ENCODE measurements at places on chromosomes 7 and 10. TPM values are rescaled to one million over a fixed set of nuclear protein-coding genes. Genes with fewer than 3 reads are reported as not detected.
A peak's percentile ranks its signal among the peaks of the same experiment; 100 is the strongest.

HIBADH gene
- 21.5 TPM for total RNA-seq

TMEM213 gene
- total RNA-seq: not detected

TFEC gene
- total RNA-seq: 1.6 TPM

MAGI2 gene
- total RNA-seq: 5.5 TPM

HPSE2 gene
- total RNA-seq: 0.48 TPM

TMEM270 gene
- not detected for total RNA-seq

HOXA5 gene
- 7.4 TPM for total RNA-seq

IL2RA gene
- 0.70 TPM for total RNA-seq

LHPP gene
- total RNA-seq: 41.1 TPM

GRCh38 chr10:130459851-130460490, 323.8 kb downstream of the GLRX3 start:
- H3K27ac ChIP-seq: no peak overlapping the region
- no peak overlapping the region for H3K4me3 ChIP-seq
- no peaks in the 10 kb centered on the region for H3K36me3 ChIP-seq
- H3K27me3 ChIP-seq: peaks cover 3% of the 10 kb centered on the region
- no peaks in the 10 kb centered on the region for H3K4me1 ChIP-seq

DNA sequence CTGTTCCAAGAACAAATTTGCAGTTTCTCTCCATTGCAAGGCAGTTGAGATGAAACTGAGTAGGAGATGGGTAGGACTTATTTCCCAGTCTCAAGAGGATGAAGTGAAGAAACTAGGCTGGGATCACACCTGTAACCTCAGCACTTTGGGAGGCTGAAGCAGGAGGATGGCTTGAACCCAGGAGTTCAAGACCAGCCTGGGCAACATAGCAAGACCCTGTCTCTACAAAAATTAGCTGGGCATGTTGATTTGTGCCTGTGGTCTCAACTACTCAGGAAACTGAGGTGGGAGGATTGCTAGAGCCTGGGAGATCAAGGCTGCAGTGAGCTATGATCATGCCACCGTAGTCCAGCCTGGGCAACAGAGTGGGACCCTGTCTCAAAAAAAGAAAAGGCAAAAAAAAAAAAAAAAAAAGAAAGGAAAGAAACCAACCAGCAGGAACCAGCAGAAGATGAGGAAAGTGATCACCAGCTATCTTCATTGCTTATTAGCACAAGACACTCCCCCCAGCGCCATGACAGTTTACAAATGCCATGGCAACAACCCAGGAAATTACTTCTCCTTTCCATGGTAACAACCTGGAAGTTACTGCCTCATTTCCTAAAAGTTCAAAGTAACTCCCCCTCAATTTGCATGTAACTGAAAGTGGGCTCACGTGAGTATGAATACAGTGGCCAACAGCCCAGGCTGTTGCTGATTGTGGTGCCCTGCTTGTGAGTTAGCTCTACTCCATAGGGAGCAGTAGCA, 18.3 kb upstream of the ST8SIA6 start:
- no peak overlapping the region for H3K27ac ChIP-seq
- H3K4me1 ChIP-seq: no peaks in the 10 kb centered on the region
- no peak overlapping the region for H3K4me3 ChIP-seq
- H3K36me3 ChIP-seq: no peaks in the 10 kb centered on the region
- no peaks in the 10 kb centered on the region for H3K27me3 ChIP-seq

GRCh38 chr10:100744136-100744986, 1.0 kb upstream of the PAX2 start:
- no peak overlapping the region for H3K27ac ChIP-seq
- H3K36me3 ChIP-seq: no peaks in the 10 kb centered on the region
- H3K4me1 ChIP-seq: peaks cover 42% of the 10 kb centered on the region
- peaks cover 95% of the 10 kb centered on the region for H3K27me3 ChIP-seq
- DNase-seq: no peak

GRCh38 chr10:89391907-89392756, at the start of gene IFIT1:
Gene IFIT1 (plus strand): TSS chr10:89392623. CDS start chr10:89392713, 90 bp downstream.
- H3K36me3 ChIP-seq: no peaks in the 10 kb centered on the region
- DNase-seq: no peak
- peaks cover 7% of the 10 kb centered on the region for H3K4me1 ChIP-seq

DNA sequence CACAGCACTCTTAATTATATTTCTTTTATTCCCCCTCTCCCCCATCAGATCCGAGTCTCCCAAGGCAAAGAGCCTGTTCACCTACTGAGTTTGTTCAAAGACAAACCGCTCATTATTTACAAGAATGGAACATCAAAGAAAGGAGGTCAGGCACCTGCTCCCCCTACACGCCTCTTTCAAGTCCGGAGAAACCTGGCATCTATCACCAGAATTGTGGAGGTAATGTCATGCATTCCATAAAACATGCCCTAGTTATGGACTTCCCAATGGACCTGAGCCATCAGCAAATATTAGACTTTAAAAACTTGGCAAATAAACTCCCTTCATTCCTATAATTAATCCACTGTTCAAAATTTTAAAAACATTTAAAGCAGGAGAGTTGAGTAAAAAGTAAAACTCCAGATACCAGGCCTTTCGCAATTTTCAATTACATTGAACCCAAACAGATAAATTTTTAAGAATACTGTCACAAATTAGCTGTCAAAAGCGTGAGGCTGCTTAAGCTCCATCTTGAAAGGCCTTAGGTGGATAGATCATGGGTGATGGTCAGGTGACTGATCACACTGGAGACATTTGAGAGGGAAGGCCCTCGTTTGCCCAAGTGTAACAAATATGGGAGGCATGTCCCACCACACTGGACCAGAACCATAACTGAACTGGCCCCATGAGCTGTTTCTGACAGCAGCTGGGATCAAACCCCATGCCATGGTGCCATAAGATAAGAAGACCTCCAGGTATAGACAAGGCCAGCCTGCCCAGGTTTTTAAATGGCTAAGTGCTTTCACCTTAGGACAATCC, 46.9 kb upstream of the ARL4A start:
- no peaks in the 10 kb centered on the region for H3K27me3 ChIP-seq
- peaks cover 23% of the 10 kb centered on the region for H3K4me1 ChIP-seq
- H3K27ac ChIP-seq: no peak overlapping the region
- no peak overlapping the region for H3K4me3 ChIP-seq
- H3K36me3 ChIP-seq: peaks cover 30% of the 10 kb centered on the region

GRCh38 chr10:117165538-117166417, 27.7 kb upstream of the VAX1 start:
- peak overlapping the region; percentile 18 for H3K4me3 ChIP-seq
- peaks cover 38% of the 10 kb centered on the region for H3K4me1 ChIP-seq
- DNase-seq: no peak
- no peaks in the 10 kb centered on the region for H3K36me3 ChIP-seq
- peaks cover 100% of the 10 kb centered on the region for H3K27me3 ChIP-seq
- H3K27ac ChIP-seq: no peak overlapping the region

GRCh38 chr7:8217200-8218068, 44.5 kb downstream of the ICA1 start:
- H3K27me3 ChIP-seq: no peaks in the 10 kb centered on the region
- H3K4me1 ChIP-seq: no peaks in the 10 kb centered on the region
- no peak overlapping the region for H3K4me3 ChIP-seq
- no peak for DNase-seq
- H3K27ac ChIP-seq: no peak overlapping the region
- H3K36me3 ChIP-seq: no peaks in the 10 kb centered on the region

DNA sequence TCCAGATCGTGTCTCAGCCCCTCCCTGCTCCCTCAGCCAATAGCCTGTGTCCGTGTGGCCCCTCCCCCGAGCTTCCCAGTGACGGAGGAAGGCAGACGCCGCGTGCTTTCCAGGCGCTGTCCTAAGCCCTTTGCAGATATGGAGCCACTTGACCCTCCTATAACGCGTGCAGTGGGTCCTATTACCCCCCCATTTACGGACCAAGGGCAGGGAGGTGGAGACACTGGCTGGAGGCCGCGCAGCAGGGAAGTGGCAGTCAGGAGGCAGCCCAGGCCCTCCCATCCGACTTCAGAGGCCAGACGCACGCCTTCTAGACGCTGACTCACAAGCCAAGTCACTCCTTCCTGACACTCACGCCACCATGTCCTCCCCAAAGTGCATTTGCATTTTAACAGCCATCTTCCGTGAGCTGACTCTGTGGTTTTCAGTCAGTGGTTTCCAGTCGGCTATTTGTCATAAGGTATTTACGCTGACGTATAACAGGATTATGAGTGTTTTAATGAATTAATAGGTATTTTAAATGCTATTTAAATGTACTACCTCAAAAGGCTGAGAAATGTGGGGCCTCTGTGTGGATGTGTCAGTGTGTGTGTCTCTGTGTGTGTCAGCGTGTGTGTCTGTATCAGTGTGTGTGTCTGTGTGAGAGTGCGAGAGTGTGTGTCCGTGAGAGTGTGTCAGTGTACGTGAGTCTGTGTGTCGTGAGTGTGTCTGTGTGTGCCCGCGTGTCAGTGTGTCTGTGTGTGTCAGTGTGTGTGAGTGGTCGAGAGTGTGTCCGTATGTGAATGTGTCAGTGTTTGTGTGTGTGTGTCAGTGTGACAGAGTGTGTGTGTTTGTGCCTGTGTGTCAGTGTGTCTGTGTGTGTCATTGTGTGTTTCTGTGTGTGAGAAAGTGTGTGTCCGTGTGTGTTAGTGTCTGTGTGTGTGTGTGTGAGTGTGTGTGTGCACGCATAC, 92.0 kb upstream of the INSIG1 start:
- DNase-seq: peak; percentile 75
- no peaks in the 10 kb centered on the region for H3K4me1 ChIP-seq
- H3K27ac ChIP-seq: peak overlapping the region; percentile 90
- H3K4me3 ChIP-seq: no peak overlapping the region
- no peaks in the 10 kb centered on the region for H3K36me3 ChIP-seq
- no peaks in the 10 kb centered on the region for H3K27me3 ChIP-seq

DNA sequence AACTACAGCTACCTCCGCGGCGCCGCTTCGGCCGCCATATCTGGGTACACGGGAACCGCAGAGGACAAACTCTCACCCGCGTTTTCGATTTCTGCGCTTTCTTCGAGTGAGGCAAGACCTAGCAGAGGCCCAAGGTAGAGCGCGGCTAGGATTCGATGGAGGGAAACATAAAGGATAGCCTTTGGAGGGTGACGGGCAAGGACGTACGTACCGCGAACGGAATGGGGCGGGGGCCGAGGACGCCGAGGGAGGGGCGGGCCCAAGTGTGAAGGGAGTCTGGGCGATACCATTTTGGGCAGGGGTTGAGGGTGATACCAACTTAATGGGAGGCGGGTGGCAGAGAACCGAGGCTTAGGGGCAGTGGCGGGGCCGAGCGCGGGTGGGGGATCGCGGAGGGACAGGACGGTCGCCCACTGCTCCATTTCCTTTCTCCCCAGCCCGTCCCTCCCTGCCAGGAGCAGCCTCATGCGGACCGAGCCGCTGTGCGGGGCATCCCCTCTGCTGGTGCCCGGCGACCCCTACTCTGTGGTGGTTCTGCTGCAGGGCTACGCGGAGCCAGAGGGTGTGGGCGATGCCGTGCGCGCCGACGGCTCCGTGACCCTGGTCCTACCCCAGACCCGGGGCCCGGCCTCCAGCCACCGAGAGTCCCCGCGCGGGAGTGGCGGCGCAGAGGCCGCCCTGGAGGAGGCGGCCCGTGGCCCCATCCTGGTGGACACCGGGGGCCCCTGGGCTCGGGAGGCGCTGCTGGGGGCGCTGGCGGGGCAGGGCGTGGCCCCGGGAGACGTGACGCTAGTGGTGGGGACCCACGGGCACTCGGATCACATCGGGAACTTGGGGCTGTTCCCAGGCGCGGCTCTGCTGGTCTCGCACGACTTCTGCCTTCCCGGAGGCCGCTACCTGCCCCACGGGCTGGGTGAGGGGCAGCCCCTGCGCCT, at the start of gene MBLAC1:
MBLAC1 (plus strand) TSS at position 37 of the 935 bp plus-strand sequence; CDS start at position 466, 429 bp downstream.
- DNase-seq: peak; percentile 53
- H3K27me3 ChIP-seq: no peaks in the 10 kb centered on the region
- peaks cover 16% of the 10 kb centered on the region for H3K36me3 ChIP-seq

- no peaks in the 10 kb centered on the region for H3K27me3 ChIP-seq
- H3K4me3 ChIP-seq: no peak overlapping the region
- H3K27ac ChIP-seq: no peak overlapping the region
- H3K4me1 ChIP-seq: no peaks in the 10 kb centered on the region
These were observed 723.4 kb downstream of the PARD3 start for GRCh38 chr10:34091635-34092195.

DNA sequence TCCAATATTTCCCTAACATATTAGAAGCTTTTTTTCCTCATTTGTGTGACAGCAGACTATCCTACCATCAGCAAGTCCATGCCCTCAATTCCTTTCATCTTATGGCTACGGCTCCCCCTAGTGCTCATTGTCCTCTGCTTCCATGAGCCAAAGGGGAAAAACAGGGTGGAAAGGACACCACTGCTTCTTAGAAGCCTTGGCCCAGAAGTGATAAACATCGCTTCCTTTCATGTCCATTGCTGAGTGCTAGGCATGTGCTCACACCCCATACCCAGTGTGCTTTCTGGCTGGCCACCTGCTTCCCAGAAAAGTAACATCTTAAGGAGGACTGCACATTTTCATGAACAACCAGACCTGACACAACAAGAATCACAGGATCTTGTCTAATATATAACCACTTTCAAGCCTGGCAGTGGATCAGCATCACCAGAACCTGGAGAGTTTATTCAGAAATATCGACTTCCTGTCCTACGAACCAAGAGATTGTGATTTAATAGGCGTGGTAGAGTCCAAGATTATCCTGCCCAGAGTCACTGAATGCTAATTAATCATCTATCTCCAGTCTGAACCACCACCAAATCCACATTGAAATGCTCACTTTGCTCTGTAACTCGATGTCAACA, 650.5 kb upstream of the SORCS1 start:
- DNase-seq: no peak
- H3K27ac ChIP-seq: no peak overlapping the region

DNA sequence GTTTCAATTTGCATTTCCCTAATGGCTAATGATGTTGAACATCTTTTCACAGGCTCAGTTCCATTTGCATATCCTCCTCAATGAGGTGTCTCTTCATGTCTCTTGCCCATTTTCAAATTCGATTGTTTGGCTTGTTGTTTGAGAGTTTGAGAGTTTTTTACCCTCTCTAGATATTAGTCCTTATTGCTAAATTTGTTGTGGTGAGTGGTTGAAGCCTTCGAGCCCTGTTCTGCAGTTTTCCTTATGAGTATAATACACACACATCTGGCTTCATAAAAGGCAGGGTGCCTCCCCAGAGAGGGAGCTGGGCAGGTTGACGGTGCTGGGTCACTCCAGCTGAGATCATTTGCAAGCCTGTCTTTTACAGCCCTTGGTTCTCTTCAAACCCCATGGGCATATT, 65.1 kb downstream of the RGS10 start:
- DNase-seq: no peak
- no peaks in the 10 kb centered on the region for H3K36me3 ChIP-seq
- no peak overlapping the region for H3K4me3 ChIP-seq

- H3K4me3 ChIP-seq: no peak overlapping the region
- no peaks in the 10 kb centered on the region for H3K36me3 ChIP-seq
- no peaks in the 10 kb centered on the region for H3K4me1 ChIP-seq
- no peak overlapping the region for H3K27ac ChIP-seq
- H3K27me3 ChIP-seq: no peaks in the 10 kb centered on the region
- no peak for DNase-seq
These were observed 37.2 kb upstream of the TMEM273 start for GRCh38 chr10:49225218-49225876.

GRCh38 chr7:42315631-42316030, 78.6 kb upstream of the GLI3 start:
- DNase-seq: no peak
- no peaks in the 10 kb centered on the region for H3K4me1 ChIP-seq
- no peaks in the 10 kb centered on the region for H3K36me3 ChIP-seq
- H3K27ac ChIP-seq: no peak overlapping the region

Measured in esophagus squamous epithelium (tissue), 5 donors.